GM23248 (cell line): ENCODE measurements at places on chromosomes 11 and 22. TPM values are rescaled to one million over a fixed set of nuclear protein-coding genes. Genes with fewer than 3 reads are reported as not detected.

DNA sequence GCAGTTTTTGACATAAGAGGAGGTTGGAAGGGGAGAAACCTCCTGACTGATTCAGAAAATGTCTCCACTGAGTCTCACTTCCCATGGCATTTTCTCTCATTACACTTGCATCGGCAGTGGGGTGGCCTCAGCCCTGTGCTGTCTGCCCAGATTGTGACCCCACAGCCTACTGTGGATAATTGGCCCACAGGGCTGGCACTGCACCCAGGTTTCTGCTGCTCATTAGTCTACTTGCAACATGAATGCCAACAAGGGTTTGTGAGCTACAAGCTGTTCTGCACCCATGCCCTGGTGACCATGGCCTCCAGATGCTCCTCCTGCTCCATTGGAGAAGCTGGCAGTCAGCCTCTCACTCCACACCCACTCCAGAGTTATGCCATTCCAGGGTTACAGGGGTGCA is 296.0 kb downstream of the CTTN start:
- no peak for DNase-seq

GRCh38 chr22:28435982-28436381 is 243.7 kb downstream of the TTC28 start:
- peak; percentile 42 for DNase-seq

DNA sequence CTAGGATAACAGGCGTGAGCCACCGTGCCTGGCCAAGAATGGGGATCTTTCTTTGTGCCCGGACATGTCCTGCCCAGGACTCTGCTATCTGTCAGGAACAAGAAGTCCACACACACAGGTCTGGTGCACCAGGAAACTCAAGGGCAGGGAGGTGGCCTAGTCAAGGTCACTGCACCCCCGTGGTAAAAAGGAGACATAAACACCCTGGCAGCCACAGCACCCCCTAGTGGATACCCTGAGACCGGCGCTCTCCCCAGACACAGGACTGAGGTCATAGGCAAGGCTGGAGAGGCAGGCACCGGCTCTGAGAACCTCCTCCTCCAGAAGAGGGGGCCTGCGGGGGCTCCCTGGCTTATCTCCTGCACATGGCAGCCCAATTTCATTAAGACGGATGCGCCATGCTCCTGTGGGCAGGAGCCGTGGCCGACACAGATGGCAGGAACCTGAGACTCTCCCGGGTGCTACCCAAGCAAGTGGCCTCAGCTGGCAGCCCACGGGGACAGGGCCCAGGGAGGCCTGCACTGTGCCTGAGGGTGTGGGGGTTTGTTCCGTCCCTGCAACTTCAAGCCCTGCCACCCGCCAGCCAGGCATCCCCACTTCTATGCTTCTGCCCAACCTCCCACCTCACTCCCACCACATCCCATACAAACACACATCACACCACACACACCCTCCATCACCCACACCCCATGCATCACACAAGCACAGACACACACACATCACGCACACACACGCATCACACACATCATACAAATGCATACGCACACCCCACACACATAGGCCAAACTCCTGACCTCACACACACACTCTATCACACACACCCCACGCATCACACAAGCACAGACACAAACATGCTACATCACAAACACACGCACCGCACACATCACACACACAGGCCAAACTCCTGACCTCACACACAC is 19.6 kb downstream of the MACROD1 start:
- peak; percentile 59 for DNase-seq

GRCh38 chr11:68412593-68413475 is 47.7 kb upstream of the PPP6R3 start:
- DNase-seq, result peak; percentile 93

DNA sequence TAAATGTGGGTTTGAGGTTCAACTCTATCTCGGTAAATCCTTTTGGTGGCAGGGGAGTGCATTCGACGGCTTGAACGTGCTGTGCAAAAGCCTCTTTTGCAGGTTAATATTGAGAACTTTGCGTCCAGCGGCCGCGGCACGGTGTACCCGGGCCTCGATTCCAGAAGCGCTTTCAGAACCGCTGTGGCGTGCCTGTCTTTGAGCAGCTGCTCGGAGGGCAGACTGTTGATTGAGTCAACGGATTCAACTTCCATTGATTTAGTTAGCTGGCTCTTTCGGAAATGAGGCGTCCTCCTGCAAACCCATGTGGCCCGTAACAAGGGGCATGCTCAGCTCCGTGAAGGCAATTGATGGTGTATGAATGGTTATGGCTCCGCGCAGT is 1247.8 kb downstream of the BRD1 start:
- no peak for DNase-seq

- DNase-seq, result no peak
Measured at GRCh38 chr11:64734811-64735724, 8.9 kb downstream of the RASGRP2 start.

- no peak for DNase-seq
Measured at GRCh38 chr11:35168671-35169070, 29.7 kb downstream of the CD44 start.

The UCP3 gene
- total RNA-seq, result 0.11 TPM in 1 of 2 replicates, not detected in the other

The OR4A5 gene
- not detected in 2 replicates for total RNA-seq

The OTOG gene
- total RNA-seq, result not detected in 2 replicates

The ACO2 gene
- 41.5 and 60.4 TPM in 2 replicates for total RNA-seq

The SLC37A2 gene
- total RNA-seq, result 2.6 and 5.2 TPM in 2 replicates
